DMS153 (cell line): ENCODE measurements at places on chromosomes 2 and 18.

DNA sequence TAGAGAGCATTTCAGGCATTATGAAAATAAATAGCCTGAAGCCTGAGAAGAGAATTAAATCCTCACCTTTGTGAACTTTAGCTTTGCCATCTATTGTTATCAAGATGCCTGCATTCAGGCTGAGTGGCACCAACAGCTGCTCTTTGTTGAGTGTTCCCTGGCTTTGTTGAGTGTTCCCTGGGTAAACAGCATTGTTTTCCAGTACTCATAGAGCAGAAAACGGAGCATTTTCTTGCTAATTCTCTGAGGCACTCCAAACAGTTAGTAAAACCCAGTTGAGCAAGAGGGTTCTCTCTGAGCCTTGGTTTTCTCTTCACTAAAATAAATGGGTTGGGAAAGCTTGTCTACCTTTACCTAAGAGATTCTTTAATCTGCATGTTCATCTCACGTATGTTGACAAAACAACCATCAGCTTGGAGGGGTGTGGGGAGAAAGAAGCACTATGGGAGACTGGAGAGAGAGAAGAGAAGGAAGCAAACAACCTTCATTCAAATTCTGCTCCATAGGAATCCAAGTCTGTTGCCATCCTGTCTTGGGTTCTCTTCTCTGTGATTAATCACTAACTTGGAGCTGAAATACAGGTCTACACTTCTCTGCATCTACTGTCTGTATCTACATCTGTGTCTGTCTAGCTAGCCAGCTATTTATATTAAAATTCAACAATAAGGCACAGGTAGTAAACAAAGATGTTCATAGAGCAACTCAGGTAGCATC, 567.0 kb upstream of the SOX11 start:
- peak; percentile 87 for DNase-seq

- DNase-seq = no peak
Observed at GRCh38 chr2:47043142-47043890, 111.8 kb downstream of the STPG4 start.

- DNase-seq = no peak
Observed at GRCh38 chr18:62844850-62845643, 129.7 kb downstream of the PHLPP1 start.

GRCh38 chr2:30472326-30472725, 25.3 kb downstream of the LCLAT1 start:
- no peak for DNase-seq

- DNase-seq = no peak
Observed at GRCh38 chr2:9235147-9236044, 28.8 kb downstream of the ASAP2 start.
